Stimulated activated CD8-positive, alpha-beta memory T cell treated with anti-CD3 and anti-CD28 coated beads, Interleukin-15, amount 100 ng/mL, for 24 hours (primary cell): ENCODE measurements at places on chromosomes 16 and 17.

- no peak for DNase-seq
These were observed 2.3 kb downstream of the STAT5A start for GRCh38 chr17:42290577-42290976.

- DNase-seq, result no peak
These were observed 18.1 kb downstream of the USP36 start for GRCh38 chr17:78822552-78822951.

GRCh38 chr16:67865318-67865717, 7.5 kb upstream of the EDC4 start:
- DNase-seq, result no peak

DNA sequence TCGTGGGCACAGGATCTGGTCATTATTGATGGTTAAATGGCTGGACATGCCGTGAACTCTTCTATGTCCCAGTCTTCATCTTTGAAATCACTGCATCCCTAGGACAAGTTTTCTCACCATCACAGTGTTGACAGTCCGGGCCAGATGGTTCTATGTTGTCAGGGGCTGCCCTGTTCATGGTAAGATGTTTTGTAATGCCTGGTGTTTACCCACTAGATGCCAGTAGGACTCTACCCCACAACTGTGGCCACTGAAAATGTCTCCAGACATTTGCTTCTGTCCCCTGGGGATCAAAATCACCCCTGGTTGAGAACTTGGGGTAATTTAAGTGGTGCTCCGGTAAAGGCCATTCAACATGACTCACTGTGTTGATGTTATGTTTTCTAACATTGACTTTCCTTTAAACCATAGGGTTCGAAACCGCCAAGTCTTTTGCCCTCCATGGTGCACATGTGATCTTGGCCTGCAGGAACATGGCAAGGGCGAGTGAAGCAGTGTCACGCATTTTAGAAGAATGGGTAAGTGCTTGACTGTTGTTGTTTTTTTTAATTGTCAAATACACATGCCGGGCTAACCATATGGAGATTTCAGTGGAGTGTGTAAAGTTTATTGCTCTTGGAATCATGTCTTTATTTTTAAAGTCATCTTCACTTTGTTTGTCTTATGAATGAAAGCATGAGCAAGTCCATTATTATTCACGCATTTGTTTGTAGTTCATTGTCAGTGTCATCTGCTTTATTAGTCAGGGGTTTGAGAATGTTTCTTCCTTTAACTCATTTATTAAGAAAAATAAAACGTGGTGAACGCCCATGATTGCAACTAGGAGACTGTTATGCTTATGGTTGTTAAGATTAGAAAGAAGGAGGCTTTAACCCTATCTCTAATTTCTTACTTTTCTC, 64.6 kb downstream of the WWOX start:
- no peak for DNase-seq

DNA sequence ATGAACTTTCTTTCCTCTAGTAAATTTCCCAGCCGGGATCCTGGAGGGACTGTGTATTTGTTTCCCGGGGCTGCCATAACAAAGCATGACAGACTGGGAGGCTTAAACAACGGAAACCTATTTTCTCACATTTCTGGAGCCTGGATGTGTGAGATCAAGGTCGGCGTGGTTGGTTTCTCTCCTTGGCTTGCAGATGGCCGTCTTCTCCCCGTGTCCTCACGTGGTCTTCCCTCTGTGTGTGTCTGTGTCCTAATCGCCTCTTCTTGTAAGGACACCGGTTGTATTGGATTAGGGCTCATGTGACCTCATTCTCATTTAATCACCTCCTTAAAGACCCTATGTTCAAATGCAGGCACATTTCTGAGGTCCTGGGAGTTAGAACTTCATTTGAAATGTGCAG, 22.0 kb upstream of the USP10 start:
- DNase-seq, result no peak

DNA sequence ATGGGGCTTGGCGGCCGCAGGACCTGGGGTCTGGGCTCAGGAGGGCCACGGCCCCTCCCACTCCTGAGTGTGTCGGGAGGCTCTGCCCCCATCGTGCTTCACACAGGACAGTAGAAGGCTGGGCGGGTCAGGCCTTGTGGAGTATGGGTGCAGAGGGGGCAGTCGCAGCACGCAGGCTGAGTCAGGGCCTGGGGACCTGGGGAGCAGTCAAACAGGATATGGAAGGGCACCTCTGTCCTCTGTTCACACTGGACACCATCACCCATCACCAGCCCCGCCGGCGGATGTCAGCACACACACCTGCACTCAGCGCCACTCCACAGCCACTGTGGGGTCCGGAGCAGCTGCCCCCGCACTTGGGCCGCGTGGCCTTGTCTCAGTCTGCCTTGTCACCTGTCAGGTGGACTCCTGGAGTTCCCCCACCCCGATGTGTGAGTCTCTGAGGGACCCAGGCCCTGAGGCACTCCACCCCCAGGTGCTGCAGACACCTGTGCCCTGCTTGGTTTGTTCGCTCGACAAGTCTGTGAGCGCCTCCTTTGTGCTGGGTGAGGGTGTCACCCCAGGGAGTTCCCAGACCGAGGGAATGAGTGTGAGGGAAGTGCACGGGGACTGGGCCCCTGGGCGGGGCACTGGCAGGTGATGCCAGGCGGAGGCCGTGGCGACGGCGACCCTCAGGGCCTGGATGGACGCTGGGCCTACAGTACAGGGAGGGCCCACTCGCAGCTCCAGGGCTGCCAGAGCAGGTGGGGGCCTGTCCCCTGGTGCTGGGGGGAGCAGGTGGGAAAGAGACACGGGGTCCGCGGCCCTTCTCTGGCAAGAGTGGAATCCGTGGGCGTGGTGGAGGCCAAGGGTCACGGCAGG, 31.7 kb downstream of the ZFPM1 start:
- DNase-seq, result no peak

DNA sequence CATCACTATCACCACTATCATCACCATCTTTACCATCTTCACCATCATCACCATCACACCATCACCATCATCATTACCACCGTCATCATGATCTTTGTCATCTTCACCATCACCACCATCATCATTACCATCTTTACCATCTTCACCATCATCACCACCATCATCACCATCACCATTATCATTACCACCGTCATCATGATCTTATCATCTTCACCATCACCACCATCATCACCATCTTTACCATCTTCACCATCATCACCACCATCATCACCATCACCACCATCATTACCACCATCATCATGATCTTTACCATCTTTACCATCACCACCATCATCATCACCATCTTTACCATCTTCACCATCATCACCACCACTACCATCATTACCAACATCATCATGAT, 10.2 kb upstream of the ZNF469 start:
- DNase-seq, result no peak

DNA sequence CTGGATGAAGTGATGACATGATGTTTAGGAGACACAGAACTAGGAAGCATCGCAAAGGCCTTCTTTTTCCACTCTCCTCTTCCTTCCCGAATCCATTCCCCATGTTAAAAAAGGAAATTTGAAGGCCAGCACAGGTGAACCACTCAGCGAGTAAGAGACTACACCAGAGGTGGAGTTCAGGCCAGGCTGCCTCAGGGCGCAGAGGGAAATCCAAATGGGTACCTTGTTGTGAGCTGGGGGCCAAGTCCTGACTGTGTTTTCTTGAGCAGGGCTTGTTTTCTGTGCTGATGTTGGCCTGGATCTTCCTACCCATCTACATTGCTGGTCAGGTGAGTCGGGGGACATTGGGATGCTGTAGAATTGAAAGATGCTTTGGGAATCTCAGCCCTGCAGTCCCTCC, 26.1 kb downstream of the SLC5A11 start:
- DNase-seq, result no peak

DNA sequence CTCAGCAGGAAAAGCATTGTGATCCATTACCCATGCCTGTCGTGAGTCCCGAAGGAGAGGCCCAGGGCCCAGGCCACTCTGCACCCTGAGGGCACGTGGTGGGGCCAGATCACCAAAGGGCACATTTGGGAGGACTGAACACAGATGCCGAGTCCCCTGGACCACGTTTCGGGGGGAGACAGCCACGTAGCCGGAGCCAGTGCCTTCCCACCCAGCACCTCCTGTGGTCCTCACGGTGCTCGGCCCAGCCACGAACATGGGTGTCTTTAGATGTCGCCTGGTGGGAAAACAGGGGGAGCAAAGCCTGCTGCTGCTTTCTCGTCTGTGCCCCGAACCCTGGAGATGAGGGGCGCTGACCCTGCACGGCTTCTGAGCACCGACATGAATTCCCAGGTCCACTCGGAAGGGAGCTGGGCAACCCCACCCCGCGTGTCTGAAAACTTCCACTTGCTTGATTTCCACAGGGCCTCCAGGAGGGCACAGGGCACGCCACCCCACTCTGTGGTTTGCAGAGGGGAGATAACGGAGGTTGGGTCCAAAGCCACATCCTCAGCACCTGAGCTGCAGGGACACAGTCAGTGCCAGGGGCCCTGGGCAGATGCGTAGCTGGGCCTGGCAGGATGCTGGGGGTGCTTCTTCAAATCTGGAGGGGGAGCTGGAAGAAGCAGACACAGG, 14.4 kb downstream of the CBFA2T3 start:
- no peak for DNase-seq
